ENCODE measurements at places on chromosomes 7 and 10.

- DNase-seq: no peak
These were observed 83.5 kb downstream of the SLC37A3 start for GRCh38 chr7:140314573-140315480.

GRCh38 chr7:96699219-96699871 is 10.3 kb downstream of the SEM1 start:
- DNase-seq: no peak

- no peak for DNase-seq
These were observed 37.2 kb upstream of the EPC1 start for GRCh38 chr10:32384171-32384570.

DNA sequence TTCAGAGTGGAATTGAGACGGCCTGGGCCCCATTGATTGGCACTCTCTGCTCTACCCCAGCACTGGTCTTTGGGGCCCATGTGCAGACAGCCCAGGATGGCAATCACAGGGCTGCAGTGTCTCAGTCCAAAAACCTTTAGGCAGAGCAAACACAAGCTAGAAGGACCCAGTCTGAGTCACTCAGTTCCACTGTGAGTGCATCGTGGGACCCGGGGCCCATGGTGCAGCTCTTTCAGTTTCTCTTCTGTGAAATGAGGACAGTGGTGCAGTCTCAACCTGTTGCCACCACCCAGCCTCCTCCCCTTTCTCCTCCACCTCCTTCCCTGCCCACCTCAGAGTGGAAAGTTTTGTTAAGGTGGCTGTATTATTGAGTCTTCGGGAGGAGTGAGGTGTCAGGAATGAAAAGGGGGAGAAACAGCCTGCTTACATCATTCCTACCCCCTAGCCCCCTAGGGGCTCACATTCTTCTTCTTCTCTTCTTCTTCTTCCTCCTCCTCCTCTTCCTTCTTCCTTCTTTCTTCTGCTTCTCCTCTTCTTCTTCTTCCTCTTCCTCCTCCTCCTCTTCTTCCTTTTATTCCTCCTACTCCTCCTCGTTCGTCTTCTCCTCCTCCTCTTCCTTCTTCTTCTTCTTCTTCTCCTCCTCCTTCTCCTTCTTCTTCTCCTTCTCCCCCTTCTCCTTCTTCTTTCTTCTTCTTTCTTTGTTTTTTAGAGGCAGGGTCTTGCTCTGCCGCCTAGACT is 19.5 kb upstream of the CARD11 start:
- DNase-seq: no peak

DNA sequence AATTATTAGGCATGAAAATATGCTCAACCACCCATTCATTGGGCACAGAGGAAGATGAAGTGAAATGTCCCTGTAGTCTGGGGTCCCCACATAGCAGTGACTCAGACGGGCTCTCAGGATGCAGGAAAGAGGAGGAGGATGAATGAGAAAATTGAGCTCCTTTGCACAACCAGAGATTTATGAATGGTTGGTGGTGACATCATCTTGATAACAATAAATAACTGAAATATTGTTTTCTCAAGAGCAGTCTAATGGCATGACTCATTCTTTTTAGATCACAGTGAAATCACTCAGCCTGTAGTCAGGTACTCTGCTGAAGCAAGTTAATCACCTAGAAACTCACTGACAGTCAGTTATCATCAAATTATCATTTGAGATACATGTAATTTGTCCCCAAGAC is 254.1 kb downstream of the RELN start:
- DNase-seq: no peak

- no peak for DNase-seq
These were observed 65.6 kb upstream of the PDLIM1 start for GRCh38 chr10:95356190-95356955.

- no peak for DNase-seq
These were observed 3.8 kb upstream of the EIF3B start for GRCh38 chr7:2350861-2351260.

DNA sequence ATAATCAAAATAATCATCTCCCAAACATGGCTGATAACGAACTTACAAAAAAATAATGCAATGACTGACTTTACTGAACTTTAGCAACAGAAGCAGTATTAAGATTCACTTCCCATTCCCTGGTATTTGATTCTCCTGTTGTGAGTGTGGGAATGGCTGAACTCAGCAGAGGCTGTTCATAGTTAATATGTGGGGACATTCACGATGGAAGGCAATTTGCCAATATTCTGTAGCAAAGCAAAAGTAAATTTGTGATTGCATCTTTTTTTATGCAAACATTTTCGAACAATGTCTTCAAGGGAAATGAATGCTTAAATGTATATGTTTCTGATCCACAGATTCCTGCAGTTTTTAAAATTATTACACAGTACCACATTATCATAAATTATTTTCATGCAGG is 431.7 kb upstream of the KLF6 start:
- DNase-seq: no peak

- peak; percentile 90 for DNase-seq
These were observed 365.6 kb upstream of the AUTS2 start for GRCh38 chr7:69232445-69233376.

DNA sequence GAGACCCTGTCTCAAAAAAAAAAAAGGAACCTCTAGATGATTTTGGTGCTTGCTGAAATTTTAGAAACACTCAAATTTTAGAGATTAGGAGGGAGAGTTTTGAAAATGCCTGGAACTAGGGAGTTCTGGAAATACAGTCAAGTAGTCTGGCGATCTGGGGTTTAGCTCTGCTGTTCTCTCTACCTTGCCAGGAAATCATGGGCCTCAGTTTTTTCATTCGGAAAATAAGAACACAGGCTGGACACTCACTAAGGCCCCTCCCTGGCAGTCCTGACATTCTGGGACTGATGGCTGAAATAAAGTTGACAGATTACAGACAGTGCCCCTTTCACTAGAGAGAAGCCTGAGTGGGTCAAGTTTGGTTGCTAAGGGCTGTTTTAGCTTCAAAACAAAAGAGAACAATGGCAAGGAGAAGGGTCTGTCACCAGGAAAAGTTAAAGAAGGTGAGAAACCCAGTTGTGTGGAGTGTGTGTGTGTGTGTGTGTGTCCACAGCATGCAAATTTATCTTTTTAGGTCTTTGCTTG is 25.0 kb upstream of the CALN1 start:
- no peak for DNase-seq

DNA sequence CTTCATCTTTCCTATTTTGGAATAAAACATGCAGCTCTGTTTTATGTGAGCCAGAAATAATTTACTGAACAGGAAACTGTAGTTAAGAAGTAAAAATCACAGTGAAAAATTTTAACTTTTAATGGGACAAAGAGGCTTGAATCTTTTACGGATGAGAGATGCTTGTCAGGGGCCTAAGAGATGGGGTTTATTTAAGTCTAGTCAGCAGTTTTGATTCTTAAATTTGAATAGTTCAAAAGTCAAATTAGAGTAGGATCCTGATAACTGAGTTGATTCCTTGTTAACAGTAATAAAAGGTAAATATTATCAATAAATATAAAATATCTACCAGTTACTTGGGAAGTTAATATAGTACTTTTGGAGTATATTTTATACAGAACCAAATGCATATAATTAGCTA is 24.9 kb upstream of the CD36 start:
- no peak for DNase-seq

DNA sequence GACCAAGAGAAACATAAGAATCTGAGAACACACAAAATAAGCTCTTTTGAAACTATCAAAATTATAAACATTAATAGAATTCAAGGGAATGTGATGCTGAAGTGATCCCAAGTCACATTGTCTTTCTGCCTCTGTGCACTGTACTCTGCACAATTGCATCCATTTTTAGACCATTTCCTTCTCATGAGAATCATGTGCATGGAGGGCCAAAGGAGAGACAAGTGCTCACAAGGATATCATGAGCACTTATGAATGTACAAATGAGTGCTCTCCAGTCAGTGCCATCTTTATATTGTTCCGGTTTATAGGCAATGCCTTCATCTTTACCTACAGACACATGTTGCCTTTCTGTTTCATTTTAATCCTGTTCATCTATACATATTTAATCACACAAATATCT is 36.9 kb downstream of the MET start:
- no peak for DNase-seq

DNA sequence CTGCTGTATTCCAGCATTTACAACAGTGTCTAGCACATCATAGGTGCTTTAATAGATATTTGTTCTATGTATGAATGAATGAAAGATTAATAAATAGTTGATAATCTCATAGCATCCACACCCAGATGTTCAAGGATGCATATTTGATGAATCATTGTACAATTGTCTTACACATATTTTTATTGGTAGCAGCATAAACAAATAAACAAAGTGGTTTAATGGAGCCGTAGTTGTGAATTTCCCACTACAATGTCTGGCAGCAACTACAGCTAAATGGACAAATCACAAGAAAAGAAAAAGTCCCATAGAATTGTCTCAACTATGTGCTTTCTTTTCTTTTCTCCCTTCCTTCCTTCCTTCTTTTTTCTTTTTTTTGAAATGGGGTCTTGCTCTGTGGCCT is 150.8 kb downstream of the NRP1 start:
- DNase-seq: no peak

GRCh38 chr7:83178796-83179195 is 16.1 kb upstream of the PCLO start:
- no peak for DNase-seq

- DNase-seq: peak; percentile 45
These were observed 240.0 kb upstream of the AUTS2 start for GRCh38 chr7:69358163-69358821.

- DNase-seq: no peak
These were observed 139.9 kb upstream of the NUPR2 start for GRCh38 chr7:56256108-56256507.

DNA sequence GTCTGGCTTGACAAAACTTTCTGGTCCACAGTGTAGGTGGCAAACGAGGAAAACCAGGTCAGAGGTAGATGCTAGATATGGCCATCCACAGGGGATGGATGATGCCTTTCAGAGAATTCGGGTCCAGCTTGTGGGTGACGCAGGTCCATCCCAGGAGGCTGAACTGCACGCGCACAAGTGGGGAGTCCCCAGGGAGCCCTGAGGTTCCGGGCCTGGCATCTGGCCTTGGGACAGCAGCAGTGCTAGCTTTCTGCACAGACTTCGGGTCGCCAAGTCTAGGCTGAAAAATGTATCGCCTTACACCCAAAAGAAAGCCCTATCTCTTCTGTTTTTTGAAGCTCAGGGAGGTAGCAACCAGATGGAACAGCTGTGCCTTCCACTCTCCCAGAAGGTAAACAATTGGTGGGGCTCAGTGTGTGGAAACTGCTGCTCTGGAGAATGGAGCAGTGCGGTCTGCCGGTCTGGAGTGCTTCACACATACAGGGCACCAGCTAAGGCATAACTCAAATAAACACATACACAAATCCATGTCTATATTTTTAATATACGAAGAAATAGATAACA is 119.3 kb upstream of the ACBD5 start:
- no peak for DNase-seq

GRCh38 chr10:120012566-120012965 is 120.0 kb downstream of the SEC23IP start:
- DNase-seq: peak; percentile 26

GRCh38 chr10:129863201-129863663 is 100.8 kb downstream of the EBF3 start:
- peak; percentile 48 for DNase-seq

DNA sequence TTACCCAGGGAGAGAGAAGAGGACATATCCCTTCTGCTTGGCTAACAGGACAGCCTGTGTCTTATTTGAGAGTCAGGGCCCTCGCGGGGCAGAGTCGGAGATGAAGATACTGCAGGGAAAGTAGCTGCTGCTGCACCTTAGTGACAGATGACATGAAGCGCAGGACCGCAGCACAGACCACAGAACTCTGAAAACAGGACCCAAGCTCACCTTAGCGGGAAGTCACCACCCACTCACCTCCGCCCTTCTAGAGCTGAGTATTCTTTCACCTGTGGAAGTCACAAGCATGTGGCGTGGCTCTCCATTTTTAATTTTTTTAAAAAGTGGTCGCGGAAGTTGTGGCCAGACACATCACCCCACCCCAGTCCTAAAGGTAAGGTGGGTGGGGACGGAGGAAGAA is 191.4 kb downstream of the FAM107B start:
- no peak for DNase-seq

DNA sequence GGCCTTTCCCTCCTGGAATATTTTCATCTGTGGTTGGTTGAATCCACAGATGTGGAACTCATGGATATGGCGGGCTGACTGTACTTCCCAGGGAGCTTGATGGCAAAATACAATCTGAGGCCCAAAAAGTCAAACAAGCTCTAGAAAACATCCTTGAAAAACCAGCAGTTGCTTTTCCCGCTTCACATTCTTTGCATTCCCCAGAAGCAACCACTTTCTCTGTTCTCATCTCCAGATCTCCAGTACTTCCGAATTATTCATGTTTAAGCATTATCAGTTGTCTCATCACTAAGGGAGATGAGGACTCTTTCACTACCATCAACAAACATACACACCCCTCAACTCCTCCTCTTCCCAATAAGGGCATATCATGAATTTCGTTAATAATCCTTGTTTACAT is 55.3 kb downstream of the KIF5B start:
- DNase-seq: peak; percentile 95

DNA sequence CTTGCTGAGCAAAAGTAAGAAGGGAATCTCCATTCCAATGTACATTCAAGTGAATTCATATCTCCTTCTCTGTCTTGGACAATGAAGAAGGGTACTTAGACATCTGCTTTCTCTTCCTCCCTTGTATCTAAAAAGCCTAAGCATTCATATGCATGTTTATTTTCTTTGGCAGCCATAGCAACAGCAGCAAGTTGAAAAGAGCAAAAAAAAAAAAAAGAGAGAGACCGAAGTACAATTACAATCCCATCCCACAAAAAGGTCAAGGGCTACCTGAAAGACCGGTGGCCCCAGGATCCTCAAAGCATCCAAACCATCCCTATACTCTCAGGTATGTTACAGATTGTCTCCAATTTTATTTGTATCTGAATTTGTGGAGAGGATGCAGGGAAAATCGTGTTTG is 4.1 kb downstream of the OR2F1 start:
- no peak for DNase-seq

GRCh38 chr10:1029838-1030237 is 4.2 kb upstream of the IDI2 start:
- no peak for DNase-seq

- peak; percentile 8 for DNase-seq
These were observed 1.5 kb downstream of the IL15RA start for GRCh38 chr10:5975641-5976473.

GRCh38 chr7:158236400-158236799 is 351.2 kb downstream of the PTPRN2 start:
- no peak for DNase-seq

GRCh38 chr7:73758581-73759138 is 11.4 kb downstream of the CLDN3 start:
- DNase-seq: no peak

DNA sequence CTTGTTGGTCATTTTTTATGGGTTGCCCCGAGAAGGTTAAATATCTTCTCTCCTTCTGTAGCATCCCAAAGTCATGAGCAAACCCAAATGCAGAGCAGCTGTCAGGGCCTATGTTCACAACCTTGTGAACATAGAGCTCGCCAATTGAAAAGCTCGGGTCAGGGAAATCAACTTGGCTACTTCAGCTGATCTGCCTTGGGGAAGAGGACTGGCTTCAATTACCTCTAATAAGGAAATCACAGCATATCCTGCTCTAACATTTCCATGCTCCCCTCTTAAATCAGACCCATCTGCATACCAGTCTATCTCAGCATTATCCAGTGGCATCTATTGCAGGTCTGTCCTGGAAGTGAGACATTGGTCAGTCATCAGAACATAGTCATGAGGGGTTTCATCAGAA is 105.6 kb downstream of the ANKRD26 start:
- no peak for DNase-seq

Data from mesendoderm (in vitro differentiated cells).